ENCODE measurements at places on chromosomes 11 and 22.

DNA sequence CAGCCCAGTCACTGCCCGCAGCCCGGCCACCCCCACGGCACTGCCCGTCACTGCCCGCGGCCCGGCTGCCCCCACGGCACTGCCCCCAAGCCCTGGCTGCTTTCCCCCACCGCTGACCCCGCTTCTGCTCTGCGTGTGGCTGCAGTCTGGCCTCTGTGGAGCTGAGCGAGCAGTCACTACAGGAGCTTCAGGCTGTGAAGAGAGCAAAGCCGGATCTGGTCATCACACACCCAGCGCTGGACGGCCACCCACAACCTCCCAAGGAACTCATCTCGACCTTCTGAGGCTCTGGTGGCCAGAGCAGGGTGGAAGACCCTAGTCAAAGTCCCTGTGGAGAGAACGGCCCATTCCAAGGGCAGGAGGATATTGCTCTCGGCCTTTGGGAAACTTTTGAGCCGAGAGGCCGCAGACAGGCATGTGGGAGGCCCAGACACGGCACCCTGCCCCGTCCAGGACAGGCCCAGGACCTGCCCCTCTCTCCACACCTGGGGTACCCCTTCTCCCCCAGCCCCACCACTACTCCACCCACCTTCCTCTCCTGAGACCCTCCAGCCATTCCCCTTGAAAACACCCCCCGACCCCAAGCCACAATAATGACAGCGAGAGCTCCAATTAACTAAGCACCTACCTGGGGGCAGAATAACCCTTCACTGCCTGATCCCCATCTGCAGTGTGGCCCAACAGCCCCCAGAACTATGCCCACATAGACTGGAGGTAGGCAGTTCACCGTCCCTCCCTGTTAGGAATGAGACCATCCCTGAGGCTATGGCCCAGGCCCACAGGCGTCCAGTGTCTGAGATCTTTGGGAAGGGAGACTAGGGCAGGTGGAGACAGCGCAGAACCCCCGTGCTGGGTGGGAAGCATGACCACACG lies 3.7 kb upstream of the PGGHG start:
- no peak for DNase-seq

- DNase-seq: no peak
Measured at GRCh38 chr11:14414470-14415461, 55.8 kb upstream of the RRAS2 start.

- DNase-seq: no peak
Measured at GRCh38 chr11:130442737-130443136, 5.7 kb upstream of the ADAMTS15 start.

GRCh38 chr11:24560324-24560723 lies 63.5 kb downstream of the LUZP2 start:
- DNase-seq: no peak

GRCh38 chr11:16935518-16936302 lies 78.5 kb downstream of the PLEKHA7 start:
- peak; percentile 24 for DNase-seq

Measured in suppressor macrophage treated with lipopolysaccharide for 4 hours (primary cell).